Left lung (tissue), 14 donors: ENCODE measurements at places on chromosomes 5 and 9. TPM values are rescaled to one million over a fixed set of nuclear protein-coding genes. Genes with fewer than 3 reads are reported as not detected.

DNA sequence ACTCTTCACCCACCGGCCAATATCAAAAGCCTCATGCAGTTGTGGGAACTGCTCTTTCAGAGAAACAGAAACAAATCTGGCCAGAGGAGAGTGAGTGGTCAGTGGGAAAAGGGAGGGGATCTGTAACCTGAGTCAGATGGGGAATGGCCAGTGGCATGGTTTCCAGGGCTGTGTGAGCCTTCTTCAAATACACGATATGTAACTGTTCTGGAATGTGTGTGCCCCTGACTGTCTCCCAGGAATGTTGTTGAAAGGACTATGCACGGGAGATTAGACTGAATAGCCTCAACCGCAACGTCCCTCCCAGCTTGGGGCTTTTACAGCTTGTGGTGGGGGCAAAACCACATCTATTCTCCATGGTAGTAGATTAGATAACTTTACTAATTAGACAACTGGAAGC lies 60.8 kb downstream of the SH3TC2 start:
- peak; percentile 39 for DNase-seq

GRCh38 chr9:72480921-72481320 lies 40.5 kb upstream of the TMC1 start:
- DNase-seq, result no peak

DNA sequence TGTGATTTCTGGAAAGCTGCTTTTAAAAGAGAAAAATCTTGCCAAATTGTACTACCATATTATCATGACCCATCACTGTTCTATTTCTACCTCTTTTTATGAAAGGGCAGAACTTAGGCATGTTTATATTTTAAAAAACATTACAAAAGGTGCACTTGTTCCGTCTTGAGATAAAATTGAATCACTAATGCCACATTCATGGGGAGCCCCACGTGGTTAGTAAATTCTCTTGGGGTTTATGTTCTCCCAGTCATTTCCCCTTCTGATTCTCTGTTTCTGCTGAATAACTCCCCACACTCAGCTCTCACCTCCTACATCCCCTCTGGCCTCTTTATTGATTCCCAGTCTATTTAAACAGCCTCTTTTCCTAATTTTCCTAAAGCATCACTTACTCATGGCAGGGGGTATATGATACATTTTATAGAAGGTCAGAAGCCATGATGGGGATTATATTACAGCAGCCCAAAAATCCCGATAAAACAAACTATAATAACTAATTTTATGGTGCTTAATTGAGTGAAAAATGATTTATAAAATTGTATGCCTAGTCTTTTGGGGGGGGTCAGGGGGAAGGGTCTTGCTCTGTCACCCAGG lies 19.7 kb upstream of the VLDLR start:
- DNase-seq, result no peak

DNA sequence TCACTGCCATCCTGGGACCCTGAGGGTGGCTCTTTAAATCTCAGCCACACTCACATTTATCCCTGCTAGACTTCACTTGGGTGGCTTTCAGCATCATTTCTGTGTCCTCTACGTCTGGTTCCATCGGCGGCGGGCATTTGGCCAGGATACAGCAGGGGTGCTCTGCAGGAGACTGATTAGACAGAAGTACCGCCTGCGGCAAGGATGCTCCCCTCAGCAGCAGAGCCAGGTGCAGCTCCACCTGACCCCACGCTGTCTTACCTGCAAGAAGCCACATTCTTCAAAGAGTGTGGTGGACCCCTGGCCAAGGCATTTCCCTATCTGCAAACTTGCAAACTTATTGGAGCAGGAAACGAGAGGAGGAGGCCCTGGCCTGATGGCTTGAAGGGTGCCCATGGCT lies 309.8 kb upstream of the IRX4 start:
- DNase-seq, result no peak

- no peak for DNase-seq
These were observed 108.2 kb downstream of the UBE2R2 start for GRCh38 chr9:33924978-33925797.

- no peak for DNase-seq
These were observed 237.0 kb upstream of the RASA1 start for GRCh38 chr5:87030699-87031098.

- no peak for DNase-seq
These were observed 17.2 kb upstream of the TCF7 start for GRCh38 chr5:134097211-134097749.

- no peak for DNase-seq
These were observed 264.8 kb downstream of the CETN3 start for GRCh38 chr5:90144625-90145327.

DNA sequence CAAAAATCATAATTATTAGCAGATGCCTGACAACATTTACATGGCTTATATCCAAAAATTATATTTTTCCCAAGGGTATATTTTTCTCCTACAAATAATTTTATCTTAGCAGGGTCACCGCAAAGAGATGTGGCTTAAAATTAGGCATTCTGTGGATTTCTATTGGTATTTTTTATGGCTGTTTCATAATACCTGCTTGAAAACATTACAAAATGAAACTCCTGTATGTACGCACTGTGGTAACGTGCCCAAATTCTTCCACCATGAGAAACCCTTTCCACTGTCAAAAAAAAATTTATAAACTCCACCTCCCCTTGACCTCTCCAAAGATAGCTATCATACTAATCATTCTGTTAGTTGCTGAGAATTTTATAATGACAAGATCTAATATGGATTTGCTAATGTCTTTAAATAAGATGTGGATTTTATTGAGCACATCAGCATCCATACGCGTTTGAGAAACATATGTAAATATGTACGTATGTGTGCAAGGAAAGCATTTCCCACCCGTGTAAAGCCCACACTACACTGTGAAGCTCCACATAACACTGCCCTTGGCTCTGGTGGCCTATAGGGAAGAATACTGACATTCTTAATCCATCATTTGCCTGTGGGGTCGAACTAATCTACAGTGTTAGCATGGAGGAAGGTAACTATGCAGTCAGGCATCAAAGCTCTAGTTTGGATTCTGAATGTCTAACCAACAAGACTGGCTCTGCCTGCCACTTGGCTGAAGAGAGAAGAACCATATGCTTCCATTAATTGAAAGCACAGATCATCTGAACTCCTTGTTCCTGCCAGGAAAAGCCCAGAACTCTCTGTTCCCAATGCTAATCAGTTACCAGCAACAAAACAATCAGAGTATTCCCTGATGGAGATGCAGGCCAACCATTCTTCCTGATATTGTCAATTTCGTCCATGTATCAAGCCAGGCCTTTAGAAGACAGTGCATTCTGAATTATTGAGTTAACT lies 244.7 kb downstream of the SPOCK1 start:
- DNase-seq, result no peak

DNA sequence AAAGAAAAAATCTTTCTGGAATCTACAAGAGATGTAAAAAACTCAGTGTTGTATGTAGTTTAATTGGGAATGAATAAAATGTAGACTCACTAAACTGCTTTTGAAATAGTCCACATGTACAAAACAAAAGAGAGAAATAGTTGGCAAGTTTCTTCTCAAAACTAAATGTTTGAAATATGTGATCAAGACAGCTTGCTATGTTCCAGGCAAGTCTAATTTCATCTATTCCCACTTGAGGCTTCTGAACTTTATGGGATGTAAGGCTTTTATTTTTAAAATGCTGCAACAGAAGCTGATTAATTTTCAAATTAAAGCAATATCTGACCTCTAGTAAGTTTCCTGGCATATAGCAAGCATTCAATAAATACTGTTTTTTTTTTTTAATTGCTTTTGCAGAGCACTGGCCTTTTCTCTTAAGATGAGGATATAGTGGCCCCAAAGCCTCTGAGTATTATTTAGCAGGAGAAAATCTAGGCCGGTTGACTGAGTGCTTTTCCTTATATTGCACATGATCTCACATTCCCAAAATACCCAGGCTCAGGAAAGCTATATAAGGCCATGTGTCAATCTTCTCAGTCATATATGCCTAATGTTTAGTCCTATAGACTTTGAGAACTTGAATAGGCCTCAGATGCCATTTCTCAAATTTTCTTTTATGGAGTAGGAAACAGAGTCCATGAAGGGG lies 183.2 kb downstream of the NTRK2 start:
- no peak for DNase-seq

The PCA3 gene
- 0.16 TPM for total RNA-seq
